ENCODE measurements at places on chromosomes 5 and 9. TPM values are rescaled to one million over a fixed set of nuclear protein-coding genes. Genes with fewer than 3 reads are reported as not detected.

DNA sequence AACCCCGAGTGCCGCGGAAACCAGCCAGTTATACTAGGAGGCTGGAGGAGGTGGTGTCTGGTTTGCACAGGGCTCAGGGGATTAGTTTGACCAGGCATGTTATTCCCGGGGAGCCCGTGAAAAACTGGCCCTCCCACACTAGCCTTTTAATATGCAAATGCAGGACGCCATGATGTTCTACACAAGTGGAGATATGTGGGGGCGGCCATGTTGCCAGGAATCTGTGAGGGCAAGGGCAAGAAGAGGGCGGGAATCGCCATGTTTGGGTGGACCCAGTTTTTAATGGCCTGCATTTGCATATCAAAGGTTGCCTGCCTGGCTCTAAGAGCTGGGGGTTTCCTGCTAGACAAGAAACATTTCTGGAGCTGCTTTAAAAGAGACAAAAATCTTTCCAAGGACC is 940.7 kb downstream of the CDH18 start:
- DNase-seq: no peak

GRCh38 chr9:95449016-95449415 is 67.8 kb downstream of the PTCH1 start:
- DNase-seq: no peak

- no peak for DNase-seq
Observed at GRCh38 chr5:73393611-73394489, 54.7 kb downstream of the FOXD1 start.

GRCh38 chr5:100818340-100818739 is 84.7 kb downstream of the ST8SIA4 start:
- DNase-seq: no peak

- peak; percentile 82 for DNase-seq
Observed at GRCh38 chr9:78871452-78872331, 574.8 kb downstream of the PSAT1 start.

DNA sequence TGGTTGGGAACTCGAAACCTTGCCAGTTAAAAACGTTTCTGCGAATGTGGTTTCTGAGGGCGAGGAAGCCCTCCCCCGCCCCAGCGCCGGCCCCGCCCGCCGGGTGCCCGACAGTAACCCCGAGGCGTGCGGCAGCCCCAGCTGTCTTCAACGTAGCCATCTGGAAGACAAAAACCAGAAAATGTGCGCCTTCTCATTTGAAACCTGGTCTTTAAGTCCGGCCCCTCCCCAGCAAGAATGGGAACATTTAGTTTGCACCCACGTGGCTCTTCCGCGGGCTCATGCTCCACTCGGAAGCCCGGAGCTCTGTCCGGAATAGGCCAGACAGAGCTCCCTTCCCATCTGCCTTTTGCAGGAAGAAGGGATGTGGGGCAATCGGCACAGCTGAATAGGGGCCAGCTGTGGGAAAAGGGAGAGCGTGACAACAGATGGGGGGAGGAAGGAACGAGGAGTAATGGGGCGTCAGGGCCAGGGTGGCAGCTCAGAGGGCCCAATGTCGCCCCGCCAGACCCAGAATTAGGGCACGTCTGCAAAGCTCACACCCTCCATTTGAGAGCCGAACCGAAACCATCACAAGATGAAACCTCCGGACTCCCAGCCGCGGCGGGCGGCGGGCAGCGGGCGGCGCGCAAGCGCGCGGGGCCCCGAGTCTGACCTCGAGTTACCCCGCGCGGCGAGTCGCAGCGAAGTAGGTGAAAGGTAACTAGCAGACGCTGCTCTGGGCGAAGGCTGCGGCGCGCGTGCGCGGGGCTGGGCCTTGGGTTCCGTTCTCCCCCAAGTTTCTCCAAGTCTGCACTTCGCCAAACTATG is 63.4 kb upstream of the ABCA1 start:
- peak; percentile 51 for DNase-seq

DNA sequence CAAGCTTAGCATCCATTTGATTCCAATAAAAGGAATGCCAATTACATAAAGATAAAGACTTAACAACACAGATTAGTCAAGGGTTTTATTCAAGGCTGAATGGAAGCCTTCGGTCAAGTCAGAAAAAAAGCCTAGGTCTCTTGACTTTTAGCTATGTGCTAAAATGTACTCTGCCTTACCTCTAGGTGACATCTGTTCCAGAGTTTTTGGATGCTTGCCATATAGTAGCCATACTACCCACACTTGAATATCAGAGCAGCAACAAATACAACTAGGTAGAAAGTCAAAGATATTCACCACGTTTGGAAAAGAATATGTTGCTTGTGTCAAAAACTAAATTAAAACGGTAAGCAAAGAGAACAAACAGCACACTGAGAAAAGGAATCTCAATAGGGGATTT is 484.7 kb downstream of the ELAVL2 start:
- DNase-seq: no peak

PHF2 gene
- polyA plus RNA-seq: 8.5 TPM

AHRR gene
- polyA plus RNA-seq: 24.6 TPM

SEMA6A gene
- polyA plus RNA-seq: 0.30 TPM
